ENCODE measurements at places on chromosomes 13 and 19.

GRCh38 chr13:41193469-41193868, 900 bp downstream of the KBTBD7 start:
- no peak for DNase-seq

- DNase-seq = no peak
Measured at GRCh38 chr19:45761714-45762113, 7.3 kb downstream of the SIX5 start.

DNA sequence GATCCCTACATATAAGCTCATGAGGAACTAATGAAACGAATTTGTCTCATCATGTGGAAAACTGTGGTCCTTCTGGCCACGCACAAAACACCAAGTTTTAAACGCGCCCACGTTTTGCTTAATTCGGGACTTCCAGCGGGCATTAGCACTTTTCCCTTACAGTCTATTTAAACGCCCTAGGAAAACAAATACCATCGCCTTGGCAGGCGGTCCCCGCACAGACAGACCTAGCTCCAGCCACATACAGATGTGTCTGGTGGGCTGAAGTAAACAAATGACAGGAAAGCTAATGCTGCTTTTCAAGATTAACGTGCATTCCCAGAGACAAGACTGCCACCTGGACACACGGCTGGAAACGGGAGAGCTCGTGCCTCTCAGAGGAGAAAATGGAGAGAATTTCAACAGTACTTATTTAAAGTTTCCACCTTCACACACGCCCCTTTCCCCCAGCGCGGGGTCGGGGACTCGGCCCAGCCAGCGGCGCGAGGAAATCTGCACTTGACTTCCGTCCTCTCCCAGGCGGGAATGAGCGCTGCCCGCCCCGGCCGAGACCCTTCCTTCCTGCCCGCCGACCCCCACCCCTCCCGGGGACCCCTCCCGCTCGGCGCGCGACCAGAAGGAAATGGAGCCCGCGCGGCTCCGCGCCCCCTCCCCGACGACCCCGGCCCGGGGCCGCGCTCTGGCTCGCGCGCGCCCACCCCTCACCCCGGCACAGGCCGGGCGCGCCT, 931 bp downstream of the USP12 start:
- peak; percentile 43 for DNase-seq

- DNase-seq = no peak
Measured at GRCh38 chr13:33817513-33817900, 442 bp upstream of the RFC3 start.

DNA sequence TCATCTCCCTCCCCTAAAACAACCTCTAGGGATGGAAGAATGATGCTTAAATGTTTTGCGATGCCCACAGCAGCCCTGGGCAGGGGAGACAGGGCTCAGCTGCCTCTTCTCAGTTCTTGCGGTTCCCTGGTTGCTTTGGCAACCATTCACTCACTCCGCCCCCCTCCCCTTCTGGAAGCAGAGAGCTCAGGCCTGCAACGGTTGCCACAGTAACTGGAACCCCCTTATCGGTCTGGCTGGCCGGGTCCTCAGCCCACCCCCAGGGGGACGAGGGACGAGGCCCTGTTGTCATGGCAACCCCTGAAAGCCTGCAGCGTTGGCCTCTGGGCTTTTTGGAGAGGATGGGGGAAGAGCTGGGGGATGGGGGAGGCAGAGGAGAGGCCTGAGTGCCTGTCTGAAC, 19.5 kb downstream of the NOVA2 start:
- DNase-seq = no peak

DNA sequence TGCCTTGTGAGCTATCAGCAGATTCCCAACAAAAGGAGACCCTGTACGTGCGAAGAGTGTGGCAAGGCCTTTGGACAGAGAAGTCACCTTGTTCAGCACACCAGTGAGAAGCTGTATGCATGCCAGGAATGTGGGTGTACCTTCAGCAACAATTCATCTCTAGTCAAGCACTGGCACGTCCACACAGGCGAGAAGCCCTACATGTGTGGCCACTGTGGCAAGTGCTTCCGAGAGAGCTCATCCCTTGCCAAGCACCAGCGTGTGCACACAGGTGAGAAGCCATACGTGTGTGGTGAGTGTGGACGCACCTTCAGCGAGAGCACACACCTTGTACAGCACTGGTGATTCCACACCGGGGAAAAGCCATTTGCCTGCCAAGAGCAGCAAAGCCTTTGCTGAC, 7.6 kb upstream of the ZSCAN22 start:
- DNase-seq = no peak

- no peak for DNase-seq
Measured at GRCh38 chr19:1938071-1938470, 2.9 kb upstream of the CSNK1G2 start.

- no peak for DNase-seq
Measured at GRCh38 chr13:107845911-107846310, 369.4 kb downstream of the LIG4 start.

DNA sequence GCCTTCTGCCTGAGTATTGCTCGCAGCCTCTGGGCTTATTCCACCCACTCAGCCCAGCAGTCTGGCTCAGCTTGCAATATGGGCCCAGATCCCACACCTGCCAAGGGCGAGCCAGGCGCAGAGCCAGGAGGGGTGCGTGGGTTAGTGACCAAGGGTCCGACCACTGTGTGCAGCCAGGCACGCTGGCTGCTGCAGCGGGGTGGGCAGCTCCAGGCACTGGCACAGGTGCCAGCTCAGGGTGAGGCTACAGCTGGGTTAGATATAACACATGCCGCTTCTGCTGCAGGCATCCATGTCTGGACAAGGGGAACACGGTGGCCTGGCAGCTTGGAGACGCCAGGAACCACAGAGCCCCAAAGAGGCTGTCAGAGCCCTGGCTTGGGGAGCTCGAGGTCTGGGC, 12.6 kb upstream of the URAD start:
- no peak for DNase-seq

- DNase-seq = no peak
Measured at GRCh38 chr19:11410682-11411081, 8.4 kb downstream of the RGL3 start.

- no peak for DNase-seq
Measured at GRCh38 chr19:15998166-15998565, 49.4 kb downstream of the OR10H4 start.

GRCh38 chr13:66462187-66462586, 767.9 kb downstream of the PCDH9 start:
- DNase-seq = no peak

DNA sequence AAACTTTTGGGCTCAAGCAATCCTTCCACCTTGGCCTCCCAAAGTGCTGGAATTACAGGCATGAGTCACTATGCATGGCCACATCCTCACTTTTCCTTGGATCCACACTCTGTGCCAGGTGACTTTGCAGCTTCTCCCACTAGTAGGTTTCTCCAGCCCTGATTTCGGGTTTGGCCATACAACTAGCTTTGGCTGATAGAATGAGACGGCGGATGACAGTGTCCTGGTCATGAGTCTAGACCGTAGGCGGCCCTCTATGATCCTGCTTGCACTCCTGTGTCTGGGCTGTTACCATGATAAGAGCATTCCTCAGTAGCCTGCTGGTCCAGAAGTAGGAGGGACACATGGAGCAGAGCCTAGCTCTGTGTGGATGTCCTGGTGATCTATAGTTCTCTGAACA, 112.5 kb upstream of the KL start:
- DNase-seq = no peak

DNA sequence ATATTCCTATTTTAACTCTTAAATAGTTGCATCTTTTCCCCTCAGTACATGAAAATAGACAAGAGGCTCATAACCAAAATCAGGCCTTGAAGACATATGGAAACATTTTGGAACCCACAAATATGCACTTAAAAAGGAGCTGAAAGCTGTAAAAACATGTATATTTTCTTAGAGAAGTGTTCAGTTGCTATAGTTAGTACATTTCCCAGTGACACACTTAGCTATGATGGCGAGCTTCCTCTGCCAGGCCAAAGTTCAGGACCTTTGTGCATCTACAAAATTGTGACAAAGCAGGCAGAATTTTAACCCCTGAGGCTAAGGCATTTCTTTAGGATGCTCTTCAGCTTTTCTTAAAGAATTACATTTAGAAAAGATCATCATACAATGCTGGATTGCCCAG, 54.5 kb downstream of the RCBTB2 start:
- DNase-seq = no peak

- DNase-seq = peak; percentile 41
Measured at GRCh38 chr13:46211483-46212351, at the start of gene LRRC63. Gene LRRC63, plus strand, starts transcription at chr13:46211928. Its CDS starts 1,107 bp downstream, at chr13:46213035.

GRCh38 chr19:40801426-40802299, 2.7 kb downstream of the EGLN2 start:
- DNase-seq = no peak

DNA sequence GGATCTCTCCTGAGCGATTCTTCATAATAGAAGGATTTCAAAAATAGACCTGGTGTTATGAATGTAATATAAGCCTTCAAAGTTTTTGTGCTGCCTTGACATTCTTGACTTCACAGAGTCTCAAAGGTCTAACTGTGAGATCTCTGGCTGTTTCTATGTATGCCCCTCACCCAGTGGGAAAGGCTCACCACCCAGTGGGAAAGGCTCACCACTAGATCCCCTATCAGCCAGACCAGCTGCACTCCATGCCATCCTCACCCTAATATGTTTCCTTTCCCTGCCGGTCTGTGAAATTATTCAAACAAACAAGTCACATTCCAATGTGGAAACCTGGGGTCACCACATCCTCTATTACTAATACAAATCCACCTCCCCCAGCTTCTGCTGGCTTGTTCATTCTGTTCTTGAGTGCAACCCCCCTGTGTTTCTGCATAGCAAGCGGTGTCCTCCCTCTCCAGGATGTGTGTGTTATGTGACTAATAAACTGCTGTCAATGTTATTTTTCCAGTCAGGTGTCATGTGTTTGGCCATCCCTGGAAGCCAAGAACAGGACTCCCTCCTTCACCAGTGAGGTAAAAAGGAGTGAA, 13.8 kb upstream of the SLITRK1 start:
- DNase-seq = no peak

GRCh38 chr19:370641-371330, 26.2 kb upstream of the MIER2 start:
- DNase-seq = no peak

- no peak for DNase-seq
Measured at GRCh38 chr19:50719566-50719965, at the start of gene SHANK1. Gene SHANK1, minus strand, starts transcription at chr19:50719802. Its CDS starts 2,883 bp downstream, at chr19:50716919.

- peak; percentile 15 for DNase-seq
Measured at GRCh38 chr13:76667551-76667950, 218.7 kb downstream of the KCTD12 start.

GRCh38 chr19:56321989-56322440, 7.4 kb upstream of the ZSCAN5A start:
- DNase-seq = no peak

GRCh38 chr13:99984461-99985240, 3.1 kb downstream of the ZIC2 start:
- no peak for DNase-seq

- no peak for DNase-seq
Measured at GRCh38 chr19:2542341-2543069, 66.6 kb downstream of the GADD45B start.

Data from right renal pelvis (tissue), 4 donors.